ENCODE measurements at places on chromosomes 6 and 20.
A peak's percentile ranks its signal among the peaks of the same experiment; 100 is the strongest.

DNA sequence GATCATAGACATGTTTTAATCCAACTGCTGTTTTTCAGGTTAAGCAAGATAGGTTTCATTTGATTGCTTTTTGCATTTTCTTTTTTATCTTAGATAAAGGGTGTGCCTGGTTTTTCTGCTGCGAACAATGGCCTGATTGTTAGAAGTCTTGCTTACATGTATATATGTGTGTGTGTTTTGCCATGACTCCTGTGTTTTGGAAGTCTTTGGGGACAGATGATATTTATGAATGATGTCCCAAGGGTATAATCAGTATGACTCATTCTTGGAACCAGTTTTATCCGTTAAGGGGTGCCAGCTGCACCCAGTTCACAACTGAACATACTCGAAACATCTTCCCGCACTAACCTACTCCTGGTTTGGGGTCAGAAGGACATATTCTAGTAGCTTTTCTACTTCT lies 230.1 kb upstream of the SUPT3H start:
- DNase-seq: no peak

GRCh38 chr6:42714098-42714761 lies 8.2 kb downstream of the PRPH2 start:
- DNase-seq: no peak

DNA sequence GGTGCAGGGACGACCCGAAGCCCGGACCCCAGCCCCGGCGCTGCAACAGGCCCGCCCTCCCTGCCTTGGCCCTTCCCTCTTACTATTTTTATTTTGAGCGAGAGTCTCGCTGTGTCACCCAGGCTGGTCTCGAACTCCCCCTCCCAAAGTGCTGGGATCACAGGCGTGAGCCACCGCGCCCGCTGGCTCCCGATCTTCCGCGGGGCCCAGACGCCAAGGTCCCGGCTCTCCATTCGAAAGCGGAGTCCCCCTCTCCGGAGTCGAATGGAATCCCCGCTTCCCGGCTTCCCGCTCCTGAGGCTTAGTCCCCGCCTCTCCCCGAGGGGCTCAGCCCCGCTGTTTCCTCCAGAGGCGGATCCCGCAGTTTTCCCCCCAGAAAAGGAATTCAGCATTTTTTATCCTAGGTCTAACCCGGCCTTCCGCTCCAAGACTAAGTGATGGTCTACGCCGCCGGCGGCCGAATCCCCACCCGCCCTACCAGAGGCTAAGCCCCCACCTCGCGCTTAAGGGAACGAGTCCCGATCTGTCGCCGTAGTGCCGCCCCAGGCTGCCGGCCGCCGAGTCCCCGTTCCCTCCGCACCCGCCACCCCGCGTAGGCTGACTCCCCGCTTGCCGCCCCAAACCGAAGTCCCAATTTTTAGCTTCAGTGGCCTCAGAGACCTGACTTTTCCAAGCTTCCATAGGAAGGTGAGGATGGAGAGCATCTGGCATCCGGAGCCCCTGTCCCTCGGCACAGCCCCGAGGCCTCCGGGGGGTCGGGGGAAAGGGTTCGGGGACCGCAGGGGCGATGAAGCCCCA lies 11.5 kb upstream of the TMC2 start:
- peak; percentile 51 for DNase-seq

- no peak for DNase-seq
These were observed 219 bp downstream of the ISM1 start for GRCh38 chr20:13221313-13221672.

DNA sequence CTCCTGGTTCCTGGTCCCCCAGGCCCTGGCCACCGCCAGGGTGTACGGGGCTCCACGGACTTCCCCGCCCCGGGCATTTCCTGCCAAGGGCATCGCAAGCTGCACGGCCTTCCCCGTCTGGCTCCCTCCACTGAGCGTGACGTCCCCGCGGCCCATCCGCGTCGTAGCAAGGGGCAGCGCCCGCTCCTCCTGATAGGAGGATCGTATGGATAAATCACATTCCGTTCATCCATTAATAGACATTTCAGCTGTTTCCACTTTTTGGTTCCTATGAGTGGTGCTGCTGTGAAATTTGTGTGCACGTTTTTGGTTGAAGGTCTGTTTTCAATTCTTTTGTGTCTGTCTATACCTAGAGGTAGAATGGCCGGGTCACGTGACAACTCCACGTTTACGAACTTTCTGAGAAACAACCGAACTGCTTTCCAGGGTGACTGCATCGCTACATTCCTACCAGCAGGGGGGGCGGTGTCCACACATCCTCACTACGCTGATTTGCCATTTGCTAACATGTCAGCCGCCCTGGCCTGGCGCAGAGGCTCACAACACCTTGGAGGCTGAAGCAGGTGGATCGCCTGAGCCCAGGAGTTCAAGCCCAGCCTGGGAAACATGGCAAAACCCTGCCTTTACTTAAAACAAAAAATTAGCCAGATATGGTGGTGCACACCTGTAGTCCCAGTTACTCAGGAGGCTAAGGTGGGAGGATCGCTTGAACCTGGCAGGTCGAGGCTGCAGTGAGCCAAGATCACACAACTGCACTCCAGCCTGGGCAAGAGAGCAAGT lies 37.7 kb downstream of the KCNQ2 start:
- peak; percentile 77 for DNase-seq

- DNase-seq: no peak
These were observed 46.1 kb upstream of the CCN6 start for GRCh38 chr6:112007805-112008204.

- DNase-seq: peak; percentile 32
These were observed 172.7 kb upstream of the NOX3 start for GRCh38 chr6:155628306-155628705.

GRCh38 chr6:24089736-24090135 lies 36.3 kb upstream of the NRSN1 start:
- no peak for DNase-seq

DNA sequence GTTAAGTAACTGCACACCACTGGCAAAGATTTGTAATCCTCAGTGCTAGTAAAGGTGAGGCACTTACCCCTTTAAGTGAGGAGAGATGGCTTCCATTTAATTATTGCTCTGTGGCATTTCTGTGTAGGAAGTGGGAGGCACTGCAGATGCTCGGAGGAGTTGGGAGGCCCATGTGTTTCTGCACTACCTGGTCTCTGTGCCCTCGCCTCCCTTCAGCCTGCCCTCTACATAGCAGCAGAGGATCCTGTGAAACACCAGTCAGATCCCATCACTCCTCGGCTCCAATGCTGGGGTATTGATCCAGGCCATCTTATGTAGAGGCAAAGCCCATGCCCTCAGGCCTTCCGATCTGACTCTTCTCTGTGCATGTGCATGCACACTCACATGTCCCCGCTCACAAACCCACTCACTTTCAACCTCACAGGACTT lies 67.0 kb downstream of the SLX4IP start:
- DNase-seq: no peak

GRCh38 chr6:20286968-20287565 lies 74.8 kb upstream of the MBOAT1 start:
- DNase-seq: no peak

- no peak for DNase-seq
These were observed 299.3 kb upstream of the ECI2 start for GRCh38 chr6:4434655-4435054.

DNA sequence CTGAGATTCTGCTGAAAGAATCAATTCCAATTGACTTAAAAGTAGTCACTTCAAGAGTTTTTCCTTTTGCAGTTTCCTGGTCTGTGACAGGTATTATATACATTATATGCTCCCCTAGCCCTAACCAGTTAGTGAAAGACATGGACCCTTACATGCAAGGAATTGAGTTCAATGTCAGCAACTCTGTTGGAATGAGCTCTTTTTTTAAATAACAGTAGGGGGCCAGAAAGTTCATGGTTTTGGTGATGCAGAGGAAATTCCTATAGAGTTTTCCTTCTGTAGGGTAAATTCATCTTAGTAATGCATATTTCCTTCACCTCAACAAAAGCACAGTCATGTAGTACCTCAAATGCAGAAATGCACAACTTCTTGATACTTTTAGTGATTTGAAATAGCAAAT lies 172.2 kb downstream of the KIF6 start:
- DNase-seq: no peak

GRCh38 chr6:42226161-42226611 lies 8.5 kb upstream of the MRPS10 start:
- no peak for DNase-seq

- DNase-seq: no peak
These were observed 4.5 kb downstream of the ACSS1 start for GRCh38 chr20:25053255-25054031.

GRCh38 chr20:50513169-50514034 lies 3.2 kb downstream of the PTPN1 start:
- DNase-seq: no peak

DNA sequence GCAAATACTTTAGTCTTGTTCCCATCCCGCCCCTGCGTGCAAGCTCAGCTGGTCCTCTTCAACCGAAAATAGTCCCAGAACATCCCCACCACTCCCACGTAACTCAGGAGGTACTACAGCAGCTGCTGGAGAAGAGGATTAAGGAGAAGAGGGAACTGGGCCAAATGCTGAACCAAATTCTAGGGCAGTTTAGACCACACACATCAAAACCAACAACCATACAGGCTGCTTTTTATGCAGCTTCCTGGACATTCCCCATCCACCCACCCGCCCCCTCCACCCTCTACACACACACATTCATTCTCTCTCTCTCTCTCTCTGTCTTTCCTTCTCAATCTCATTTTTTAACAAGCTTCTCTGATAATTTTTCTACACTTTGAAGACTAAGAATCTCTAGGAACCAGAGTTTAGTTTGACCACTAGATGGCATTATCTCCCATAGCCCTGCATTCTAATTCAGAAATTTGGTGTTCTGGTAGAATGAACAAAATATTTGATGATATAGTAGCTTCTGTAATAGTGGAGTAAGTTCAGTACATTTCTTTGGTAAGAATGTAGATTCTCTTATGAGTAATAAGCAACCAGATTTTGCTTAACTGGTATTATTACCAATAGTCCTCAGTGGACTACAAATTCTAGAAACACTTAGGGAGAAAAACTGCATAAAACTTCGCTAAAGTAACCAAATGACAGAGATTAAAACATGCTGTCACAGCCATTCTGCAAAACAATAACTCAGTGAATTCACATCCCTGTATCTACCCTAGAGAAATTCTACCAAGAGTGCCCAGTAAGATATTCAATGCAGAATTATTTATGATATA lies 52.1 kb upstream of the BEND6 start:
- no peak for DNase-seq

DNA sequence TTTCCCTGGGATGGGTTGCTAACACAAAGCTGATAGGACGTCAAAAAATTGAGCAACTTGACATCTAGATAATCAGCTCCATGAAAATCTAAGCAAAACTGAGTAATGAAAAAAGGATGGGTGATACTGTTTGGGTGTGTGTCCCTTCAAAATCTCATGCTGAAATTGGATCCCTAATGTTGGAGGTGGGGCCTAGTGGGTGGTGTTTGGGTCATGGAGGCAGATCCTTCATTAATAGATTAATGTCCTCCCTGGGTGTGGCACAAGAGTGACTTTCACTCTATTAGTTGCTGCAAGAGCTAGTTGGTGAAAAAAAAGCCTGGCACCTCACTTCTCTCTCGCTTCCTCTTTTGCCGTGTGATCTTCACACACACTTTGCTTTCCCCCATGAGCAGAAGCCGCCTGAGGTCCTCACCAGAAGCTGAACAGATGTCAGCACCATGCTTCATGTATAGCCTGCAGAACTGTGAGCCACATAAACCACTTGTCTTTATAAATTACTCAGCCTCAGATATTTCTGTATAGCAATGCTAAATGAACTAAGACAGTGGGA lies 160.9 kb downstream of the FRK start:
- DNase-seq: no peak

DNA sequence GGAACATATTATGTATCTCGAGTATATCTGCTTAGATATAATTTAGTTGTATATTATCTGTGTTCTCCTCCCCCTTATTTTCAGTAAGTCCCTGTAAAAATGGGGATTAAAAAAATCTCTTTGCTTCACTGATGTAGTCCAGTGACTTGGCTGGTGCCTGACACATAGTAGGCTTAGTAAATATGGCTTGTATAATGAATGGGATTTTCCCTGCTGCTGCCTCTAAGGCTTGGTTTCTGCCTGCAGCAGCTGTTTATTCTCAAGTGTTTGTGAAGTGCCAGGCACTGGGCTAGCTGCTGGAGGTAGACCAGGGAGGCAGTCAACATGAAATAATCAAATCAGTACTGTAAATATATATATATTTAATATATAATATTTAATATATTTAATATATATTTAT lies 1.6 kb upstream of the ZFP64 start:
- DNase-seq: no peak

- no peak for DNase-seq
These were observed 20.8 kb downstream of the SRC start for GRCh38 chr20:37366743-37367142.

DNA sequence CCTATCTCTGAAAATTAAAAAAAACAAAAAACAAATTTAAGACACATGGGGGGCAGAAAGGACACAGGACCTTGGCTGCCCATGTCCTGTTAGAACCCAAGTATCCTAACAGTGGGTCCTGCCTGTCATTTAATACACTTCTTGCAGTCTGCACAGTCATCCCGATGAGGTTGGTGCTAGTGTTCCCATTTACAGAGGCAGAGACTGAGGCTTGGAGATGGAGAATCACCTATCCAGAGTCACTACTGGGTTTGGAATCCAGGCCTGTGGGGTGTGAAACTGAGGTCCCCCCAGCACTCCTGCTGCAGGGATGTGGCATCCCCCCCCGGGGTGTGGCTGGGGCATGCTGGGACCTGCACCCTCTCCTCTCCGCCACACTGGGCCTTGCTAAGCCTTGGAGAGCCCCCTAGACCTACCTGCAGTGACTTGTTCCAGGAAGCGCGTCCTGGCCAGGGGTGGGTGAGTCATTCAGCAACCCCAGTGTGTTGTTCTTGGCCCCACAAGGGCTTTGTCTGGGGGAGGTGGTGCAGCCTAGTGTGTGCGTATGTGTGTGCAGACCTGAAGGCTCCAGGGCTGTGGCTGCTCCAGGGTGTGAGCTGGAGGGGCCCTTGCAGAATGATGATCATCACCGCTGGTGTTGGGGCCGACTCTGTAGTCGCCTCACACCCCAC lies 49.7 kb downstream of the BCAS4 start:
- no peak for DNase-seq

DNA sequence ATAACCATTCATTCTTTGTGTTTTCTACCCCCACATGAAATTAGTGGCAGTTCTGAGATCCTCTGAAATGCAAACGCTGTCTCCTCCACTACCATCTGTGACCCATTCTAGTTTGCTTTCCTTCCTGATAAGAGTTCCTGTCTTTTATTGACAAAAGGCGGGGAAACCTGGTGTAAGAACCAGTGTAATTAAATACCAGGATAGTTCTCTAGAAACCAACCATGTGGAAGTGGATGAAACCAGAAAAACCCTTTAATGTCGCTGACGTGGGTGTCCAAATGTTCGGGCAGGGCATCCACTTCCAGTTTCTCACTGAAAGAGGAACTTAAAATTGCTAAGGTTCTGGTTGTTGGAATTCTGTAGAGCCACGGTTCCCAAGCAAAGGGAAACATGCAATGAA lies 79.1 kb downstream of the TNFRSF21 start:
- no peak for DNase-seq

- DNase-seq: no peak
These were observed 63.6 kb downstream of the SYTL3 start for GRCh38 chr6:158713469-158713868.

GRCh38 chr6:152824666-152825065 lies 74.1 kb downstream of the VIP start:
- no peak for DNase-seq
